ENCODE measurements at places on chromosomes 2 and 18. TPM values are rescaled to one million over a fixed set of nuclear protein-coding genes. Genes with fewer than 3 reads are reported as not detected.

RSAD2 gene
- 2.9 TPM for total RNA-seq

DNAJC5G gene
- not detected for total RNA-seq

SERPINB7 gene
- not detected for total RNA-seq

CFAP65 gene
- total RNA-seq = 0.22 TPM

COLEC12 gene
- total RNA-seq = 3.2 TPM

EIPR1 gene
- 4.3 TPM for total RNA-seq

HTR2B gene
- 0.78 TPM for total RNA-seq

RAB17 gene
- total RNA-seq = 22.7 TPM

PPP1R1C gene
- total RNA-seq = 1.6 TPM

ASPRV1 gene
- total RNA-seq = 0.12 TPM

DHRS9 gene
- 1.1 TPM for total RNA-seq

CBLN2 gene
- 0.16 TPM for total RNA-seq

TIMM21 gene
- 6.0 TPM for total RNA-seq

MTCL1 gene
- 14.5 TPM for total RNA-seq

SLC14A1 gene
- 0.95 TPM for total RNA-seq

NTSR2 gene
- not detected for total RNA-seq

PLEK gene
- total RNA-seq = 0.75 TPM

VWA3B gene
- not detected for total RNA-seq

UGT1A5 gene
- not detected for total RNA-seq

MALL gene
- 2.7 TPM for total RNA-seq

SCN3A gene
- 1.2 TPM for total RNA-seq

SERPINB11 gene
- not detected for total RNA-seq

CIB4 gene
- total RNA-seq = not detected

ST8SIA5 gene
- 0.06 TPM for total RNA-seq

IL18R1 gene
- total RNA-seq = 1.6 TPM

HES6 gene
- total RNA-seq = 17.0 TPM

ILKAP gene
- total RNA-seq = 25.5 TPM

RTP5 gene
- not detected for total RNA-seq

RAX gene
- total RNA-seq = not detected

Measured in pancreas (tissue), 10 donors.